ENCODE measurements at places on chromosomes 3 and 15. TPM values are rescaled to one million over a fixed set of nuclear protein-coding genes. Genes with fewer than 3 reads are reported as not detected.

RARRES1 gene
- not detected for total RNA-seq

GOLGA6A gene
- not detected for total RNA-seq

LDHAL6B gene
- not detected for total RNA-seq

SLC12A8 gene
- 10.5 TPM for total RNA-seq

TRIM59 gene
- 24.7 TPM for total RNA-seq

ATP2B2 gene
- not detected for total RNA-seq

HRG gene
- total RNA-seq: not detected

HACD2 gene
- 69.3 TPM for total RNA-seq

- DNase-seq: peak; percentile 65
Observed at GRCh38 chr3:78647726-78648125, 1120.1 kb downstream of the ROBO1 start.

- DNase-seq: no peak
Observed at GRCh38 chr3:115186351-115187148, 39.5 kb upstream of the ZBTB20 start.

DNA sequence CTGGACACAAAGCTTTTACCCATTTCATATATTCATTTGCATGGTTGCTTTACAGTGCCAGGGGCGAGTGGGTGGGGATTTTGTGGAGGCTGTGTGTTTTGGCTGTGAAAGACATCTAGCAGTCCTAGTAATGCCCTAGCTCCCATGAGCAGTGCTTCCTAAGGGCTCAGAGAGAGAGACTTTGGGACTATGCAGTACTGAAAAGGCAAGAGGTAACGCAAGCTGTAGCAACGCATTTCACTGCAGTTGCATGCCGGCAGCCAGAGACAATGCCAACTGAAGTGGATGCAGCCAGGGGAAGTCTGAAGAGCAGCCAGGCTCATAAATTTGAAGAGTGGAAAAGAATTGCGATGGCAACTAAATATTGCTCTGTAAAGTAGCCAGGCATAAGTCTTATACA, 27.4 kb upstream of the ATP10A start:
- DNase-seq: no peak

DNA sequence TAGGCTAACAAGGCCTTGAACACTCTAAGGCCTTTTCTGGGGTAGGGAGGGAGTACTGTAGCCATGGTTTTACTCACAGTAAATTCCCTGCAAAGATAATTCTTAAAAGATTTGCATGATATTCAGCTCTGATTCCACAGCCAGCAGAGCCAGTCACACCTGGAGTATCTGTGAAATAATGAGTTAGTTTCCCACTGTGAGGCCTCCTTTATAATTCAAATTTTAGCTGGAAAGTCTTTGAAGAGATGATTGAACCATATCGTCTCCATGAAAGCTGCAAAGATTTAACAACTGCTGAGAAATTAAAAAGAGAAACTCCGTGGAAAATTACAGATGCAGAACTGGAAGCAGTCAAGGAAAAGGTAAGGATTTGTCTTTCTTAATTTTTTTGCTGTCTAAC, 32.3 kb upstream of the DUT start:
- no peak for DNase-seq

GRCh38 chr3:154759966-154760365, 320.2 kb upstream of the MME start:
- DNase-seq: no peak

- no peak for DNase-seq
Observed at GRCh38 chr3:17645074-17645698, 97.2 kb downstream of the TBC1D5 start.

- DNase-seq: no peak
Observed at GRCh38 chr3:39150148-39150802, 3.1 kb downstream of the CSRNP1 start.

- no peak for DNase-seq
Observed at GRCh38 chr3:195255571-195256501, 15.1 kb downstream of the XXYLT1 start.

GRCh38 chr15:50182219-50183013, 420 bp downstream of the SLC27A2 start:
- DNase-seq: no peak

DNA sequence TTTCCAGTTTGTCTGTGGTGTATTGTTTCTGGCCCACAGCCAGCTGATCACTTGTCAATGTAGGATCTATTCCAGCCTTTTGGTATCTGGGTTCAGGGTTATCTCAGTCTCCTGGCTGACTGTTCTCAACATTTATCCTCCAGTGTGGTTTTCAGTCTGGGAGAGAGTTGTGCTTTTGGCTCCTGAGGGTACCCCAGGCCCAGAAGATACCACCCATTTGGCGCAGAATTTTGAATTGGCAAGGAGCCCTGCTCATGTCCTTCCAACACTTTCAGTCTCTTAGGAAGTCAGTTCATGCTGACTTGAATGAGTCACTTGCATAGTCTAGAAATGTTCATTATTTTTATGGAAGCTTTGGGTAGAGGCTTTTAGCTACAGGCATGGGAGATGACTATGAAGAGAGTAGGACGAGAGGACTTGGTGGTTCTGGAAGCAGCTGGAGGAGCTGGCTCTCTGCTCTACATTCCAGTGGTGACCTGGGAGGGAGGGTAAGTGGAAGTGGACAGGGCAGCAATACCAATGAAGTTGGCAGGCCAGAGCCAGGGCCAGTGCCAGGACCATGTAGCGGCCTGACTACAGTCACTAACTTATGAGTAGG, 7.2 kb downstream of the POLR2H start:
- DNase-seq: no peak

- no peak for DNase-seq
Observed at GRCh38 chr15:49742381-49742780, 121.5 kb downstream of the DTWD1 start.

DNA sequence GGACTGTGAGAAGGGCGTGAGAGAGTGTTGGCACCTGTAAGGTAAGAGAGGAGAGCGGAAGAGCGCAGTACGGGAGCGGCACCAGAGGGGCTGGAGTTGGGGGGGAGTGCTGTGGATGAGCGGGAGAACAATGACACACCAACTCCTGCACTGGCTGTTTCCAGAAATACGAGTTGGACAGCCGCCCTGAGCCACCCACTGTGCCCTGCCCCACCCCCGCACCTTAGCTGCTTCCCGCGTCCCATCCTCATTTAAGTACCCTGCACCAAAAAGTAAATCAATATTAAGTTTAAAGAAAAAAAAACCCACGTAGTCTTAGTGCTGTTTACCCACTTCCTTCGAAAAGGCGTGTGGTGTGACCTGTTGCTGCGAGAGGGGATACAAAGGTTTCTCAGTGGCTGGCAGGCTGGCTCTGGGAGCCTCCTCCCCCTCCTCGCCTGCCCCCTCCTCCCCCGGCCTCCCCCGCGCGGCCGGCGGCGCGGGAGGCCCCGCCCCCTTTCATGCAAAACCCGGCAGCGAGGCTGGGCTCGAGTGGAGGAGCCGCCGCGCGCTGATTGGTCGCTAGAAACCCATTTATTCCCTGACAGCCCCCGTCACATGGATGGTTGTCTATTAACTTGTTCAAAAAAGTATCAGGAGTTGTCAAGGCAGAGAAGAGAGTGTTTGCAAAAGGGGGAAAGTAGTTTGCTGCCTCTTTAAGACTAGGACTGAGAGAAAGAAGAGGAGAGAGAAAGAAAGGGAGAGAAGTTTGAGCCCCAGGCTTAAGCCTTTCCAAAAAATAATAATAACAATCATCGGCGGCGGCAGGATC, at the start of gene SOX2:
Gene SOX2, plus strand, starts transcription at position 601 of the 811 bp plus-strand sequence. CDS start 436 bp downstream, outside the sequence.
- peak; percentile 36 for DNase-seq

DNA sequence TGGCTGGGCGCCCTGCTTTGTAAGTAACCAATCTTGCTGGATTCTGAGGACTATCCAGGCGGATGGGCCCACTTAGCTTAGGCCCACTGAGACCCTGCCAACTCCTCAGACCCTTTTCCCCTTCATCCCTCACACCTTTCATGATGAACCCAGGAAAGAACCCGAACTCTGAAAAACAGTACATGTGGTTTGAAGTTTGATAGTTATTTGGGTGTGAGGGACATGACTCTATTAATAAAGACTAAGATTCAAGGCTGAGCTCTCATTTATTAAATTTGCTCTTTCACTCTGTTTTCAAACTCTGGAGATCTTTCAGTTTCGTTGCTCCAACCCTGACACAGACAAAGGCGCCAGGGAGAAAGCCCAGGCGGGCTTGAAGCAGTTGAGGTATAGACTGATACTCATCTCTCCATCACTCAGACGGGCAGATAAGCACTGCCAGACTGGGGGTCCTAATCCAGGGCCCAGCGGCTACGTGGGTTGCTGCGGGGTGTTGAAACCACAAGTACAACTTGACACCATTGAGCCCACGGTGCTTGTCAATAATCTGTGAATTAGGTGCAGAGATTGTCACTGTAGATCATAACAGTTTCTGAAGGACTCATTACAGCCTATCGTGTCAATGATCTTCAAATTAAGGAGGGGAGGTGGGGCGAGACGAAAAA, 7.2 kb upstream of the SOX2 start:
- no peak for DNase-seq

DNA sequence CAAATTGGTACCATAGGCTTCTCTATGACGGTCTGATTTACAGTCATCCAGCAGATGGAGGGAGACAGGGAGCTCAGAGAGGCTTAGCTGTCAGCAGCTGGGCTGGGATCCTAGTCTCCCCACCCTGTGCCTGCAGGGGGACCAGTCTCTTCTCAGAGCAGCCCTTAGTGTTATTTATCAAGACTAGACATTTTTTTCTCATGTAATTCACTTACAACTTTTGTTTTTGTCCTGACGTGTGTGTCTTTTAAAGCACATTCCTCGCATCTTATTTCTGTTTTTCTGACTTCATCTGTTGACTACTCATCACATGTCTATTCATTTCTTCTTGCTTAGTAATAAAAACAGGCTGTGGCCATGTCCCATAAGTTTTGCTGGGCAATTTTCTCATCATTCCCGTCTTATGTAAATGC, 116.1 kb downstream of the KLF13 start:
- peak; percentile 97 for DNase-seq

DNA sequence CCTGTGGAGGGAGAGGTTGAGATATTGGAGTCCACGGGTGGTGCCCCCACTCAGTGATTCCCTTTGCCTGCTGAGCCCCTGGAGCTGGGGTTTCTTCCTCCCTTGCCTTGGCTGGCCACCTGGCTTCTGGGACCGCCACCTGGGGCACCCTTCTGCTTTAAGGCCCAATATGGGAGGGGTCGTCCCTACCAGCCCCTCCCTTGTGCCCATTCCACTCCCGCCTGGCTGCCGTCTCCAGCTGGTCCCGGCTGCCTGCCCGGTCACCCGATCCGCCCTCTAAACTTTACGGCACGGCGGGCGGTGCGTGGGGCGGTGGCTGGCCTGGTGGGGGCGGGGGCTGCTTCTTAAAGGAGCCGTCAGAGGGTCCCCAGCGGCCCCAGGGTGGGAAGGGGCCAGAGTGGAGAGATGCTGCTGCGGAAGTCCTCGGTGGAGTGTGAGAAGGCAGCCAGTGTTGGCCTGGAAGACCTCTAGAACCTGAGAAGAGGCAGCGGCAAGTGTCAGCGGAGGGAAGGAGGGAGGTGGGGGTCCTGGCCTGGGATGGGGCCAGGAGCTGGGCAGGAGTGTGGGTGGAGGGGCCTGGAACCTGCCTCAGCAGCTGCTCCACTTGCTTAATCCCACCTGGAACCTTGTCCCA, 1.6 kb upstream of the SEMA3B start:
- no peak for DNase-seq

DNA sequence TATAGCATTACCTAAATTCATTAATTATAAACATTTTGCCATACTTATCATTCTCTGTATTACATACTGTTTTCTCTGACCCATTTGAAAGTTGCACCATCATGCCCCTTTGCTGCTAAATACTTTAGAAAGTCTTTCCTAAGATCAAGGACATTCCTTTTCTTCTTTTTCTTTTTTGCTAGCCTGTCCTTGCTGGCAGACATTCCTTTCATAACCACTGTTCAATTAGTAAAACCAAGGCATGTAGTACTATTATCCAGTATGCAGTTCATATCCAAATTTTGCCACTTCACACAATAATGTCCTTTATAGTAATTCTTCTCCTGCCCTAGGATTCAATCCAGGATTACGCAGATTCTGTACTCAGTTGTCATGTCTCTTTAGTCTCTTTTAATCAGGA, 321.0 kb upstream of the C2CD4B start:
- no peak for DNase-seq

DNA sequence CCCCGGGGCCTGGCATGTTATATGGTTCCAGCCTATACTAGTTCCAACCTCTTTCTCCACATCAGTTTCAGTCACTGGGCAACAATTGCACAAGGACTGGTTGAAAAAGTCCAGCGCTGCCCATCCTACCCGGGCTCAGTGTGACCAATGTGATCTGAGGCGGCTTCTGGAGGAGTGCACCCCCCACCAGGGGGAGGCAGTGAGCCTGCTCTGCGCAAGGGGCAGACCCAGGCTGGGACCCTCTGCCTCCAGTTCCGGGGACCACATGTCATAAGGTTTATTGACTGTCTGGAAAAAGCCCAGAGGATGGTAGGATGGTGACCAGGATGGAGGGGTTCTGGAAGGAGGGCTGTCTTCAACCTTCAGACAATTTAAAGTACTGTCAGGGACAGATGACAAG, 25.6 kb upstream of the NR2E3 start:
- DNase-seq: no peak

GRCh38 chr3:160941885-160942494, 163.2 kb downstream of the B3GALNT1 start:
- peak; percentile 17 for DNase-seq

GRCh38 chr3:2910997-2911396, 199.2 kb downstream of the IL5RA start:
- no peak for DNase-seq

DNA sequence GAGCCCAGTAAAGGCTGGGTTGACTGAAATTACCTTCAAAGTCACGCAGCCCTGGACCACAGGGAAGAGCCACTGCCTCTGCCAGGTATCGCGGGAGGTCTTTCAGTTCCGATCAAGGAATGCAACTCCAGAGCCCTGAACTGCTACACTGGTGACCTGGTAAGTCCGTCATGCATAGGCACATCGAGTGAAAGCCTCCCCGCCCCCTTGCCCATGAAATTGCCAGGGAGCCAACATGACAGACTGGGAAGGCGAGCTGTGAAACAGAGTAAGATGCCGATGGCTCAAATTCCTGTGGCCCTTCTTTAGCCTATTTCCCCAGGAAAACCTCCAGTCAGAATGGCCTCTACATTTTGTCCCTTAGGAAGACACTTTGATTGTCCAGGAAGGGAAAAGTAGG, 2.3 kb upstream of the GP5 start:
- no peak for DNase-seq

- DNase-seq: no peak
Observed at GRCh38 chr3:122864498-122864897, 69.6 kb downstream of the SLC49A4 start.

DNA sequence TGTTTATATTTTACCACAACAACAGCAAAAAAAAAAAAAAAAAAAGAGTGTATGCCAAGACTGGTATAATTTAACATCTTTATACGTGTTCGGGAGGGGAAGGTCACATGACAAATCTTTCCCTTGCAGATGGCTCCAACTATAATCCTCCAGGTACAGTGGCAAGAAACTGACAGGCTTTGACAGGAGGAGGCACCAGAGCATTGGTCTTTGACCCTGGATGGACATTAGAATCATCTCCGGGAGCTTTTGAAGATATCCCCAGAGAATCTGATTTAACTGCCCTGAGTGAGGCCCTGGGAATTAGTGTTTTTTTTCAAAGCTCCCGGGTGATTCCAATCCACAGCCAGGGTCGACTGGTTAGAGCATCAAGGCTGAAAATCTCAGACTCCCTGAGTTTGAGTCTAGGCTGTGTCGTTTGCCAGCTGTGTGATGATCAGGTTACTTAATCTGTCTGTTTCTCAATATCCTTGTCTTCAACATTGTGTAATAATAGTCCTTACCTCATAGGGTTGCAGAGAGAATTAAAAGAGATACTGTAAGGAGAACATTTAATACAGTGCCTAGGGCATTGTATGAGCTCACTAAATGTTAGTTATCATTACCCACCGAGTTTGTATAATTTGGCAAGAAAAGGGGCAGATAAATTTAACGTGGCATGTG, 8.9 kb upstream of the SEMA5B start:
- DNase-seq: peak; percentile 61
